ENCODE measurements at places on chromosomes 3 and 15.

DNA sequence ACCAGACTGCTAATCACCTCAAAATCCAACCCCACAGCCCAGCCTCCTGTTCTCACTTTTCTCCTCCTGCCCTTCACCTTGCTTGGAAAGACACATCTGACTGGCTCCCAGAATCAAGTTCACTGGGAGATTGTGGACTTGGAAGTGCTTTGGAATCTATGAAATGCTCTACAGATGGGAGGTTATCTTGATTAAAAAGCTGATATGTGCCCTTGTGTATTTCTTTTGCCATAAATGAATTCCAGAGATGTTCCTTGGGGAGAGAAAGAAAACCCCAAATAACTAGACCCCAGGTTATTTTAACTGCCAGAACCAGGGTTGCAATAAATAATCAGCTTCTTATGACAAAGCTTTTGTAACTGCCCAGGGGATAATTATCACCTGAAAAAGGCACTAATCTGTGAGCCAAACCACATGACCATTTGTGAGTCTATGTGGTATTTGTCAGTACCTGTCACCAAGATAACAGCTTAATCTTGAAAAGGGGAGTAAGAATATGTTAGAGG is 21.7 kb upstream of the ARHGEF3 start:
- no peak for DNase-seq

DNA sequence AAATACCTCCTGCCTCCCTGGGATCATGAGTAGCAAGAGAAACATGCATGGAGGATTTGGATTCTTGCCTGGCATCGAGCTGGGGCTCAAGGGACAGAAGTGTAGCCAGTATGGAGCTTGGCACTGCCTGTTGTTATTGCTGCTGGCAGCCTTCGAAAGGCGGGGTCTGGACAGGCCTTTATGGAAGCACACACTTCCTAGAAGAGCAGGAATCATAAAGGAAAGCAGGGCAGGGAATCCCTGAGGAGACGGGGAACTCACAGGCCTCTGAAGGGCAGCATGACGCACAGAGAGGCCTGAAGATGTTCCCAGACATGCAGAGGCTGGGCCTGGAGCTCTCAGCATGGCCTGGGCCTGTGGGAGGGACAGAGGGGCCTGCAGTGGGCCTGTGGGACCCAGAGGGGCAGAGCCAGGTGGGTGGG is 18.6 kb upstream of the SLC41A3 start:
- no peak for DNase-seq

GRCh38 chr3:165544432-165544831 is 292.8 kb downstream of the BCHE start:
- DNase-seq = no peak

DNA sequence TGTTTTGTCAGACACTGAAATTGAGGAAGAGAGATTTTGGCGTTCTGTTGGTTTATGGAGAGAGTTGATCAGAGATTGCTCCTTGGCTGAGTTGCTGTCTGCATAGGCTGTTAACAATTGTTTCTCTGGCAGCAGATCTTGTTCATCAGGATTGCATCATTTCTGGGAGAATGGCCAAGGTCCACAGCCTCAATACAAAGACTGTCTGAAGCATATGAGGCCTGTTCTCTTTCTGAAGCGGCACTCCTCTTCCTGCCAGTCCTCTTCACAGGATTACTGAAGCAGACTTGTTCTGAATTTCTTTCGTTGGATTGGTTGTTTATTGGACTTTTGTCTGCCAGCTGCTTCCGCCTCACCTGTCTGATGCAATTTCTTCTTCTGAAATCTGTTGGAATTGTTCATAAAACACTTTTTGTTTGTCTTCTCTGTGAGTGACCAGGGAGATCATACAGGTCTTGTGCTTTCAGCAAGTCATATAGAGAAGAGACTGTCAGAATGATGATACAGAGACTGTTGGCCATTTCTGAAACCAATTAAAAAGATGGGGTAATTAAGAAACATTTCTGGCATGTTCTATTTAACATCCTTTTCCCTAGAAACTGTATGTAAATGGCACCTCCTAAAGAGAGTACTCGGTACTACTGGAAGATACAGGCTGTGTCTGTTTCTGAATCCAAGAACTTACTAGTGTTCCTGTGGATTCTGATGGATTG is 25.5 kb downstream of the SETD5 start:
- DNase-seq = no peak

- peak; percentile 80 for DNase-seq
Observed at GRCh38 chr3:188389711-188390342, 235.9 kb downstream of the LPP start.

DNA sequence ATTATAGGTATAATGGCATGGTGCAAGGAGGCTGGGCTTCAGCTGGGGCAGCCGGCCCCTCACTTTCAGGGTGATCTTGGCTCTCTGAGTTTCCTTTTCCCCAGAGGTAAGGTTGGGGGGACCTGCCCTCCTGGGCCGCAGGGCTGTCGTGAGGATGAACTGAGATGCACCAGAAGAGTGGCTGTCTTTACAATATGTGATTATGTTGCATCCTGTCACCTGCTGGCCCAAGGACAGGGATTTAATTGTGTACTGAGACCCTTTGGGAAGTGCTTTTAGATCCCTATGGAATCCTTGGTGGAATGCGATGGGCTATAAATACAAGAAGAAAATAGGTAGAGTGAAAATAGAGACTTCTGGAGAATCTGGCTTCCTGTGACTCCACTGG is 22.1 kb downstream of the ANAPC13 start:
- no peak for DNase-seq

GRCh38 chr15:33098094-33099058 is 96.1 kb downstream of the FMN1 start:
- no peak for DNase-seq

- DNase-seq = no peak
Observed at GRCh38 chr3:79310016-79310415, 457.8 kb downstream of the ROBO1 start.

- no peak for DNase-seq
Observed at GRCh38 chr3:16378920-16379319, 113.9 kb downstream of the OXNAD1 start.

- no peak for DNase-seq
Observed at GRCh38 chr3:148682997-148683396, 14.7 kb upstream of the AGTR1 start.

DNA sequence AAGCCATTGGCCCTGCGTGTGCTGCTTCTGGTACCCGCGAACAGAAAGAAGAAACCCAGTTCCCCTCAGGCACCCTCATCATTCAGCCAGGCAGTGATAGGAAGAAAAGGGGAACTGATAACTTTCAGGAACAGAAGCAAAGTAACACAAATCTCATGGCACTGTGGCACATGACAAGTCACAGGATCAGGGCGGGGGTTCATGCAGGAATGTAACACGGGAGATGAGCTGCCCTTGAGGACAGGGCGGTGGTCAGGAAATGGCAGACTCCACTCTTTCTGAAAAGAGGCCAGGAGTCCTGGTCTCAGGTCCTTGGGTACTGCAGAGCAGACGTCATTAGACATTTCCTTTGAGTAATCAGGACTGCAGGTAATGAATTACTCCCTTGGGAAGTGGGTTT is 95.5 kb downstream of the CCNL1 start:
- DNase-seq = no peak

DNA sequence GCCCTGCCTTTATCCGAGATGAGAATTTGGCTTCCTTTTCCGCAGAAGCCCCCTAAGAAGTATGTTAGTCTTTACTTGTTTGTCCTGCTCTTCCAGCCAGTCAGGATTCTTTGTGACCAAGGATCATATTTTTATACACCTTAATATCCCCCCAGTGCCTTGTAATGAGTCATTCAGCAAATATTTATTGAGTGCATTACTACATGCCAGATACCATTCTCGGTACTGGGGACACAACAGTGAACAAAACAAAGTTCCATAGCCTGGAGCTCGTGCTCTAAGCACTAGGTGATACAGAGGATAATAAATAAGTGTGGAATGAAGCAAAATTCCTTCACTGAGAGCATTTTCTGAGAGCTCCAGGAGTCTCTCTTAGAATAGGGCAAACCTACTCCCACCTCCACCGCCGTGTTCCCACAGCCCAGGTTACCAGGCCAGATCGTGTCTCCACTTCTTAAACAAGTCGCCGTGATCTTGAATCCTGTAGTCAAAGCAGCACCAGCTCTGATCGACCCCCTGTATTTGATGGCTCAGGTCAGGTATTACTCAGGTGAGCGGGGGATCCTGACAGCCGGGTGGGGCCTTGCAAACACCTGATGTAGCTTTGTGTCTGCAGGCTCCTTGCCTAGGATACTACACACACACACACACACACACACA is 18.5 kb downstream of the TTC21A start:
- no peak for DNase-seq

GRCh38 chr3:48544141-48544540 is 12.5 kb downstream of the PFKFB4 start:
- no peak for DNase-seq

DNA sequence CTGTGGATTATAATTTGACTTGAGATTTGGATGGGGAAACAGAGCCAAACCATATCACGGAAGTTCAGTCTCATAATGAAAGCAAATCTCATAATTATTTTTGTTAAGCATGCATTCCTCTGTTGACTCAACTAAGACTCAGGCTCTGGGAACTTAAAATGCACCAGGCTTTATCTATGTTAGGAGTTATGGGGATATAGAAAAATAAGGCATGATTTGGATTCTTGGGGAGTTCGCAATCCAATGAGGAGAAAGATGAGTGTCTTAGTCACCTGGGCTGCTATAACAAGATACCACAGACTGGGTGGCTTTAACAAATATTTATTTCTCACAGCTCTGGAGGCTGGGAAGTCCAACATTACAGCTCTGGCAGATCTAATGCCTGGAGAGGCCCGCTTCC is 89.4 kb upstream of the TJP1 start:
- no peak for DNase-seq

- DNase-seq = no peak
Observed at GRCh38 chr3:150277444-150277843, 130.7 kb upstream of the TSC22D2 start.

DNA sequence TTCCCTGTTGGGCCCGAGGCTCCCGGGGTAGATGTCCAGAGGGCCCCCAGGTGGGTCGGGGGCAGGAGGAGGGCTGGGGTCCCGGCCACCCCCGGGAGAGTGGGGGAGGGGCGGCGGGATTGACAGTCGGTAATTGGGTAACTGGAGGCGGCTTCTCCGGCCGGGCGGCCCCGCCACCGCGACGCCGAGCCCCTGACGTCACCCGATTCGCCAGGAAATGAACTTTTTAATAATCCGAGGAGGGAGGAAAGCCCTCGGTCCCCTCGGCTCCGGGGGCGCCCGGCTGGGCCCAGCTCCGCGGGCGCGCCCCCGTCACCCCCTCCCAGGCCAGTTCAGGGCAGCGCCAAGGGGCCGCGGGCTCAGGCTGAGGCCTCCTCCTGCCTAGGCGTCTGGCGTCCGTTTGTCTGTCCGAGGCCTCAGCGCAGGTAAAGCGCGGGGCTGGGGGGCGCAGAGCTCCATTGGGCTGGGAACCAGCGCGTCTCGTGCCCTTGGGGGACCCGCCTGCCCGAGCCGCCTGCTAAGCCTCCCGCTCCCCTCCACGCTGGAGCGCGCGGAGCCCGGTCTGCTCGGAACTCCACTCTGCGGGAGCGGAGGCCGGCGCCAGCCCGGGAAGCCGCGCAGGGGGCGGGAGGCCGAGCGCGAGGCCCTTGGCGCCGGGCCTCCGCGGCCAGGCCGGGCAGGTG is 3.9 kb downstream of the GATA2 start:
- no peak for DNase-seq

GRCh38 chr3:30294241-30294667 is 312.1 kb upstream of the TGFBR2 start:
- no peak for DNase-seq

DNA sequence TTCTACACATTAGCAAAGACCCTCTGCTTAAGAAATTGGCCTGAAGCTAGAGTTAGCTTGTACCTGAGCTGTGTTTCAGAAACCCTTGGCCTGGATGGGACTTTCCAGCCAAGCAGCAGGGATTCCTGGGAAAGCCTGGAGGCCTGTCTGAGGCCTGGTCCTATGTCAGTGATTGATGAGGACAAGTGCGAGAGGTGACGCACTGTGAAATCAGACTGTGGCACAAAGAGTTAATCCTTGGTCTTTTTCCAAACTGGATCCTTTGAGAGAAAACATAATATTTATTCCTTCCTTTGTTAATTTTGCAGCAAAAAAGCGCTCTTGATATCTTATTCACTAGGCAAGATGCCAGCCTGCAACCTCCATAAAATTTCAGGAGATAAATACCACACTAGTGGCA is 225.0 kb upstream of the ATP11B start:
- no peak for DNase-seq

- no peak for DNase-seq
Observed at GRCh38 chr3:141306922-141307321, 61.4 kb upstream of the ZBTB38 start.

- no peak for DNase-seq
Observed at GRCh38 chr15:90414408-90415028, 26.5 kb downstream of the IQGAP1 start.

DNA sequence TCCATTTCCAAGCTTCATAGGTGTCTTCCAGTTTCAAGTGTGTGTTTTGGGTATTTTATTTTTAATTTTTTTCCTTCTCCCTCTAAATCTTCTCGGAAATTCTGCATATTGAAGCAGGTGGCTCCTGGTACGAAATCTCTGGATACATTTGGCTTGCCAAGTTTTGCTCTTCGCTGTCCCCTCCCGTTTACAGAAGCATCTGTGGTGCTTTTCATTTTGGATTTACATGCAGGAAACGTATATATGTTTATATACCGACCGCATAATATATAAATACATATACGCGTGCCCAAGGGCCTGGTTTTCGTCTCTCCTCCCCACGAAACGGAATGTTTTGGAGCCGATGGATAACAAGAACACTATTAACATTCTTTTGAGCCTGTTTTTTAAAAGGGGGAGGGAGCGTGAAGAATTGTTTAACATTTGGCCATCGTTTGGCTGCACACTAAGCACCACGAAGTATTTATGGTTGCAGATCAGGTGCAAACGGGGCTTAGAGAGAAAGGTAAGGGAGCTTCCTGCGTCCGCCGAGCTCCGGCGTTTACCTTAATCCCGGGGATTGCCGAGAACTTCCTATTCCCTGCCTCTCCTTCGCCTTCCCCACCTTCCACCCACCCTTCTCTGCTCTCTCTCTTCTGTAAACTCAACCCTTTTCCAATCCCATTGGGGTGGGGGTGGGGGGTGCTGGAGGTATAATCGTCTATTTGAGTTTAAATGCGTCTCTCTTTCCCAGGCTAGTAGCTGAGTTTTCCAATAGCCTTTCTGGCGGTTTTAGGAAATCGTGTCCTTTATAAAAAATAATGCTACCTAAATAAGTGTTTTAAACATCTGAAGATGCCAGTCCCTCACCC is 1.1 kb upstream of the NLGN1 start:
- DNase-seq = no peak

- no peak for DNase-seq
Observed at GRCh38 chr3:195251336-195252065, 19.5 kb downstream of the XXYLT1 start.

GRCh38 chr3:39126532-39127071 is 19.1 kb downstream of the TTC21A start:
- no peak for DNase-seq

GRCh38 chr3:38560996-38561717 is 65.0 kb downstream of the EXOG start:
- no peak for DNase-seq

- DNase-seq = no peak
Observed at GRCh38 chr15:62482785-62483429, 317.8 kb upstream of the C2CD4B start.

GRCh38 chr15:85388566-85389305 is 8.3 kb downstream of the AKAP13 start:
- DNase-seq = no peak

GRCh38 chr15:67227846-67228245 is 26.6 kb downstream of the AAGAB start:
- DNase-seq = no peak

GRCh38 chr3:5675319-5675718 is 487.8 kb downstream of the EDEM1 start:
- no peak for DNase-seq

GRCh38 chr15:58016581-58017175 is 48.8 kb downstream of the ALDH1A2 start:
- DNase-seq = no peak

Data from CD4-positive, alpha-beta T cell treated with Interleukin-15 for 1 hour (primary cell).